LHCN-M2 (cell line): ENCODE measurements at places on chromosomes 1 and 21. TPM values are rescaled to one million over a fixed set of nuclear protein-coding genes. Genes with fewer than 3 reads are reported as not detected.
A peak's percentile ranks its signal among the peaks of the same experiment; 100 is the strongest.

DNA sequence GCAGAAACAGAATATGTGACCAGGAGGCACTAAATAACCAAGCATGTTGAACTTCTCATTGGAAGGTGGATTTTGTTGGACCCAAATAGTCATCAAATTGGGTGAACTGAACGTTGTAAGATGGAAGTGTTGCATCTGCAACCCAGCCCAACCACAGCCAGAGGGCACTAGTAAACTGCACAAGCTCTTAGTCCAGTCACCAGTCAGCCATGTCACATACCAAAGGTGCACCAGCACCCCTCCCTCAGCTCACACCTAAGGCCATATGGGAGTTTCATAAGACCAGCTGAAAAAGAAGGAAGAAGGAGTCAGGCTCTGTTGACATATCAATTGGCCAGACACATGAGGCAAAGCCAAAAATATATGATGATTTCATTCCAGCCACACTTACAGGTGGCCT is 481.7 kb upstream of the NR5A2 start:
- DNase-seq = no peak

The SLAMF6 gene
- total RNA-seq = not detected in 2 replicates

The C1QA gene
- total RNA-seq = not detected in 2 replicates

GRCh38 chr1:178538192-178538916 is 25.4 kb downstream of the TEX35 start:
- peak; percentile 83 for DNase-seq

GRCh38 chr1:201732351-201732750 is 96.6 kb upstream of the IPO9 start:
- peak; percentile 55 for DNase-seq

- DNase-seq = no peak
Observed at GRCh38 chr1:59305188-59305587, 8.3 kb downstream of the FGGY start.

The CCDC27 gene
- total RNA-seq = not detected in 2 replicates

GRCh38 chr1:199029855-199030254 is 391.0 kb downstream of the PTPRC start:
- DNase-seq = peak; percentile 55

DNA sequence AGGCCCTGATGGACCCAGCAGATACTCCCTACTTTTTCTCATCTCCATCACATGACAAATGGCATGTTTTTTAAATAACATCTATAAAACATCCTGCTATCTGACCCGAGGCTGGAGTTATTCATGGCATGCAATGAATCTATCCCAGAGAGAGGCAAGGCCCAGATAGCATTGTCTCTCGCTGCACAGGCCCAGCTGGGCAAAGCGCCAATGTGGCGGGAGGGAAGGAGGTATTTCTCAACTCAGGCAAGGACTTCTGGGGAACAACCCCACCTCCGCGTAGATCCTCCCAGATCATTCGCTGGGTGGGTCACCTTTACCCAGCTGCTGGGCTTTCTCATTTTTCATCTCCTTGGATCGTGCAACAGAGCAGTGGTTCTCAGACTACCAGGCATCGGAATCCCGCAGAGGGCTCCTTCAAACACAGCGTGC is 59.8 kb downstream of the ERG start:
- DNase-seq = peak; percentile 10

DNA sequence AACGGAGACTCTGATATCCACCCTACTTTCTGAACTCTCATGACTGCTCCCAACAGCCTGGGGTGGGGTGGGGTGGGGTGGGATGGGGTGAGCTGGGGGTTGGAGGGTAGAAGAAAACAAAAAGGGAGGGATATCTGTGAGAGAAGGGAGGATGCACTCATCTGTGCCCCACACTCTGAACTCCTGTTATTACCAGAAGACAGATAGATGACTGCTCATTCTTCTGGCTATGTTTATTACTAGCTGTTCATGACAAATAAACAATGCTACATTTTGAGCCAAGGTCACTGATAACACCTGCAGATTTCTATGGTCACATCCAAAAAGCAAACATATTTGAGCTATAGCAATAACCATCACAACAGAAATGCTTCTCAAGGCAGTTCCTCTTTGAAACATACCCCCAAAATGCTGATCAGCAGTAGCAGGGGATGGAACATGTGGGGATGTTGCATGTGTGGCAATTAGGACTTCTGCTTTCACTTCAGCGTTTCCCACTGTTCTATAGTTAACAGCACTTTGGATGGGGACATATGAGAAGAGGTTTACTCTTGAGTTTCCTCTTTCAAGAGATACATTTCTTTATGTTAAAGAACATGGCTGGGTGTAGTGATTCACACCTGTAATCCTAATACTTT is 43.3 kb downstream of the GPR3 start:
- no peak for DNase-seq

The PGLYRP3 gene
- total RNA-seq = not detected in 2 replicates

- no peak for DNase-seq
Observed at GRCh38 chr1:238558746-238559145, 668.0 kb upstream of the ZP4 start.
